ENCODE measurements at places on chromosomes 3 and 15.

DNA sequence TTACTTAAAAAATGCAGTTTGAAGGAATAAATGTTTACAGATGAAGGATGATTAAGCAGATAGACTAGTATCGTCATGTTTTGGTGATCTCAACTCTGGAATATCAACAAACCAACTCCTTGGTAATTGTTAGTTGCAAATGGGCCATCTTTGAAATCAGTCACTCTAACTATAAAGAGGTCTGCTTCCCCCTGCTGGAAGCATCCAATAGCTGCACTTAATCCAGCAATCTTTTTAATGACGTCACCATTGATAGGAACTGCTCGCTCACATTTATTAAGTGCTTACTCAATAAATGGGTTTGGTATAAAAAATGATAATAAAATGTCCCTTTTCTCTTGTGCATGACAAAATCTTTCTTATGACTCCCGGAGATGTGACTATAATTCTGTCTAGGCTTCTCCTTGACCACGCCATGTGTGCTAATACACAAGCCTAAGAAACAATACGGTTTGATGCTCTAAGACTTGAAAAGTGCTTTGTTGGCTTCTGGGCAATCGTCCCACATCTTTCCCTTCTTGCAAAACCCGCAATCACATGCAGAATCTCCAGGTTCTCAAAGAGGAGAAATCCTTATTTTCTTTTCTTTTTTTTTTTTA is 227.6 kb upstream of the POU1F1 start:
- peak; percentile 37 for DNase-seq

DNA sequence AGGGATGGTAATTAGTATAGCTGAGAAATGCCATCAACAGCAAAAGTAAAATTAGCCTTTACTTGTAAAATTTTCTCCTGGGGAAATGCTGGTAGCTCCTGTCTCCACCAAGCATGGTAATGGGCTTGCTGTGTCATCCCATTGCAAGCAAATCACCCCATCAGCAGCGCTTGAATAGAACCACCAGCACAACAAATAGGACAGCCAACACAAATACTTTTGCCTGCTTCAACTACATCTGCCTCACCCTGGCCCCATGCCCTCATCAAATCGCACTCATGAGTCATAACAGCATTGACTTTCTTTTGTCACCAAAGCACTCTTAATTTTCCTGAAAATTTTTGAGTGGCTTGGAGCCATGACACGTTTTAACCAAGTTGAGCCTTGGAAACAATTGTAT is 52.6 kb downstream of the ERC2 start:
- no peak for DNase-seq

DNA sequence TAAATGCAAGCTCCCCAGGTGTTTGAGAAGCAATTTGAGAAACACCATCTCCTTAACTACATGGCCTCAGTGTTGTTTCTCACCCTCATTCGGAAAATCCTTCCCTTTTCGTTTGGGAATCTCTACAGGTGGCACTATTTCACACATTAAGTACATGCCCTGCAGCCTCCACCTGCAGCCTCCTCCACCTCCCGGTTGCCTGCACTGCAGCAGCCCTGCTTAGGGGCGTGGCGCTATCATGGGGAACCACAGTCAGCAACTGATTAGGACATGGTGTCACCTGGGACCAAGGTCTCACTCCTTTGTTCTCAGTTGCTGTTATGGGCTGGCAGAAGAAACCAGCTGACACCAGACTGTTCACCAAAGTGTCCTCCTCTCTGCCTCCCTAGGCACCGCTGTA is 11.7 kb upstream of the ZNF774 start:
- DNase-seq = no peak

DNA sequence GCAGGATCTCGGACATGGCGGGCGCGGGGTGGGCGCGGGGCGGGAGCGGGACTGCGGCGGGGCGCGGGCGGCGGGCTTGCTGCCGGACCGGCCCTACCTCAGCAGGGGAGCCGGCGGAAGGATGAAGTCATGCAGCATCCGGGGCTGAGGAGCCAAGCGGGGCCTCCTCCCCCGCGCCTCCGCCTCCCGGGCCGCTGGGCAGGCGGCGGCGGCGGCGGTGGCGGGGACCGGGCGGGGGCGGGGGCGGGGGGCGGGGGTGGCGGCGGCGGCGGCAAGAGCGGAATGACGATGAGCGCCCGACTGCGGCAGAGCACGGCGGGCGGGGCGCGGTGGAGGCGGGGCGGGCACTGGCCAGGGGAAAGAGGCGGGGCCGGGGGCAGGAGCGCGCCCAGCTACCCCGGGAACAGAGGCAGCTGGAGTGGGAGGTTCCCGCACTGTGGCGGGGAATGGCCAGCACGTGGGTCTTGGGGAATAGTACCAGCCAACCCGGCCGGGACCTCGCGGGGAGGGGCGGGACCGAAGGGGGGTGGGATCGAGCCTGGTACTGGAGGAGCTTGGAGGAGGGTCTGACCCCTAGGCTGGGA is at the start of gene CAMK2N2:
CAMK2N2 (minus strand) TSS at position 284 of the 584 bp plus-strand sequence; CDS start at position 16, 268 bp downstream.
- no peak for DNase-seq

- no peak for DNase-seq
Measured at GRCh38 chr15:92753591-92753990, 98.0 kb upstream of the FAM174B start.

DNA sequence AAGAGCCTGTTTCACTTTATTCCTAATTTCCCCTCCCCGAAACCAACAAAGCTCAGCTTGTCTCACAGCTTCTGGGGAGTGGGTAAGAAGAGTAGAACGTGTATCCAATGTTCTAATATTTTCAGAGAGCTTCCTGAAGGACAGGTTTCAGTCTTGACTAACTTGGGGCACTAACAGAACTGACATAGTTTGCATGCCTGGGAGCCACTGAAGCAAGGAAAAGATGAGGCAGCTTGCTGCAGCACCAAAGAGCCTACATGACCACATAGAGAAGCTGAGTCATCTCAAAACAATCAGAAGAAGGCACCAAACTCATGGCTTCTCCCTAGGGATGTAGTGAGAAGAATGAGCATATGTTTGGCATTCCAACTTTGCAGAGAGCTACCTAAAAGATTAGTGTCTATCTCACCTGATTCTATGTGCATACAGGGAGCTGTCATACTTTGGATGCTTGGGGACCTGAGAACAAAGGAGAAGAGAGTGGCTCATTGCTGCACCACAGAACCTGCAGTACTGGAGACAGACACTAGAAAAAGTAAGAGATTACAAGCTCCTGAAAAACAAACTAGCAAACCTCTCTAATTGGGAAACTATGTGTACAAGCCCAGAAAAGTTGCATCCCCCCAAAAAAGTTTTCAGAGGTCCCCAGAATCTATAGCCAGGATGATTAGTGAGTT is 86.9 kb downstream of the DCLK3 start:
- no peak for DNase-seq

DNA sequence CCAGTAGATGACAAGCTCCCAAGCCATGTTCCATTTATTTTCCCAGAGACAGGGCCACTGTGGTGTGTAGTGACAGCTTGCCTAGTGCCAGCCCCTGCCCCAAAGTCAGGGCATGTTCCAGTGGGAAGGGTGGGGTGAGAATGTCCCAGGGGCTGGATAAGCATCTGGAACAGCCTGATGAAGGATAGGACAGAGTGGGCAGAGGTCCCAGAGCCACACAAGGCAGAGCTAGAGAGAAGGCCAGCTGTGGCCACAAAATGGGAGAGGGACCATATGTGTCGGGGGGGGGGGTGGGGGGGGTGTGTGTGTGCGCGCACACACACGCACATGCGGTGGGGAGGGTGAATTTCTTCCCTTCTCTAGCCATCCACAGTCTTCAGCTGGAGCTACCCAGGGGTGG is 27.0 kb upstream of the TSPAN3 start:
- no peak for DNase-seq

- DNase-seq = no peak
Measured at GRCh38 chr3:183013856-183014255, 33.5 kb upstream of the DCUN1D1 start.

- no peak for DNase-seq
Measured at GRCh38 chr3:177244606-177245005, 47.3 kb upstream of the TBL1XR1 start.

GRCh38 chr15:101427606-101428487 is 61.7 kb downstream of the PCSK6 start:
- no peak for DNase-seq

GRCh38 chr15:37733628-37734027 is 200.8 kb upstream of the TMCO5A start:
- no peak for DNase-seq

Data from hematopoietic multipotent progenitor cell treated with erythropoietin and hydrocortisone succinate and interleukin-3 and kit ligand, for 15 days (in vitro differentiated cells).